C1 segment of cervical spinal cord (tissue), 14 donors: ENCODE measurements at places on chromosomes 1 and 21.

DNA sequence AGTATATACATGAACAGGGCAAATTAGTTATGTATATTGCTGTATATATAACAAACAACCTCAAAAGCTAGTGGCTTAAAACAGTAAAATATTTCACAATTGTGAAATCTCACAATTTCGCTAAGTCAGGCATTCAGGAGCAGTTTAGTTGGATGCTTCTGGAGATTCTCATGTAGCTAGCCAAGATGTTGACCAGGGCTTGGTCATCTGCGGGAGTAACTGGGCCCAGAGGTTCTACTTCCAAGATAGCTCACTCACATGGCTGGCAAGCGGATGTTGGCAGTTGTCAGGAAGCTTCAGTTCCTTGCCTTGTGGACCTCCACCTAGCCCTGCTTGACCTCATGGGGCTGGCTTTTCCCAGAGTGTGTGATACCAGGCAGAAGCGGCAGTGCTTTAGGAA lies 95.6 kb downstream of the TTC3 start:
- no peak for DNase-seq

- no peak for DNase-seq
These were observed 39.2 kb downstream of the SIPA1L2 start for GRCh38 chr1:232590744-232591082.

DNA sequence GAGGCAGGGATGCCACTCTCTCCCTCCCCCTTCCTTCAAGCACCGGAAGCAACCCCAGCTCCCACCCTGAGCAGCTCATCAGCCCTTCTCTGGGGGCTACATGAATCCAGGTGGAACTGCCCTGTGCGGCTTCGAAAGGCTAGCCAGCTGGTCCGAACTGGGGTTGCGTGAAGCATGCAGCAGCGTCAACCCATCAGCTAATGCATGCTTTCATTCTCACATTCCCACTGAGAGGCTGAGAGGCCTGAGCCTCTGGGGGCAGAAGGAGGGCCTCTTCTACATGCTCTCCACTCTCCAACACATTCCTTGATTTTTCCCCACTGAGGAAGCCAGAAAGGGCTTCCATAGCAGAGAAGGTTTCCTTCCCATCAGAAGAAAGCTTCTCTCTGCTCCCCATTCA lies 5.6 kb downstream of the RXRG start:
- no peak for DNase-seq

DNA sequence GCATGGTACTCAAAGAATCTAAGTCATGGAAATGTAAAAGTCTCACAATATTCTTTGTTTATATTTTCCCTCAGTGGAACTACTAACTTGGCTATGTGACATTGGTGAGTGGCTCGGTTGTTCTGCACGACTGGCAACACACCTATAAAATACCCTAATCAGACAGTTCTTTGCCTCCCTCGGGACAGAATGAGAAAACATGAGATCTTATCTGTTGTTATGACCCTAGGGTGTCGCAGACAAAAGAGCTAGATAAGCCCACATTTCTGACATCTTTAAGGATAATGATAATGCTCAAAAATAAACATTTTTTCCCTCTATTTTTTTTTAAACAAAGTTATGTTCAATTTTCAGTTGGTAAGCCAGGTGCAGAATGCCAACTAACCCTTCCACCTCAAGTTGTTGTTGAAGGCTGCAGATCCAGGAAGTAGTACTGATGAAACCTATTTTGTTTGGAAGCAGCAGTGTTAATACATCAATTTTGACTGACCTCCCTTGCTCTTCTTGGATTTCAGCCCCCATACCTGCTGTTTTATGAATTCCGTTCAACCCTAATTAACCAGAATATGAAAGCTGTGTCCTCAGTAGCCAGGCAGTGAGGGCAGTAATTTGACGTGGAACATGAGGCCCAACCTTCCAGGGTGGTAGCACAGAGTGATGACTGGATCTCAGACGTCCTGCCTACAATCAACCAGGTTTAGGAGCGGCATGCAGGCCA lies 108.7 kb upstream of the DUSP10 start:
- no peak for DNase-seq

GRCh38 chr1:156379420-156380165 lies 10.6 kb downstream of the RHBG start:
- no peak for DNase-seq

DNA sequence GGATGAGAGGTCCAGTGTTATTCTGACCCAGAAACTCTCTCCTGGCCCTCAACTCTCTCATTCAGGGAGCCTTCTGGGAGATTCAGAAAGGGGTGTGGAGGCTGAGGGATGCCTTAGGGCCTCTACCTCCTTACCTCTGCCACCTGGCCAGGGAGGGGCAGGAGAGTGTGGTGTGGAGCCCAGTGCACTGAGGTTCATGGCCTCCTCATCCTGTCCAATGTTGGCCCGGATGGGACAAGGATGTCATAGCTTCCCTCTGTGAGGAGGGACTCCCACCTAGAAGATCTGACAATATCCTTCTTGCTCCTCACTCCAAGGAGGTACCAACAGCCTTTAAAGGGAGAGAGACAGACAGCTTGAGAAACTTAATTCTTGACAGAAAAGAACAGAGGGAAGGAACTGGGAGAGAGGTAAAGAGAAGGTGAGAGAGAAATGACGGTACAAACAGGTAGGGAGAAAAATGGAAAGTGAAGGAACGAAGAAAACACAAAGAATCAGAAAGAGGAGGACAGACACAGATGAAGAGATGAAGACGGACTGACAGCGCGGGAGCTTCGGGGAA lies 779 bp downstream of the BEND5 start:
- DNase-seq = no peak

DNA sequence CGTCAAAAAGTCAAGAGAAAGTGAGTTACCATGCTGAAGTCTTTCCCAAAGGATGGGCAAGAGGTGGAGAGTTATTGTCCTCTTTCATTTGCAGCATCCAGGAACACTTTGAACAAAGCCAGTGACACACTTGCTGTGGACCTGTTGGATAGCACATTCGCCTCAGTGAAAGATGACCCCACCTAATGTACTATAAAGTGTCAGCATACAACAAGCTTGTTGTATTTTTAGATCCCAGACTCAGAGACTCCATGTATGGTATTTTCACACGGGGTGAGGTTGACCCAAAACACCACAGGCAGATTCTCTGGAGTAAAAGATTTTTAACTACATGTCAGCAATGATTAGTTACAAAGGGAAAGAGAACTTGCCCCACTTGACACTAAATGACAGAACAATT lies 273.8 kb downstream of the PTBP2 start:
- no peak for DNase-seq

DNA sequence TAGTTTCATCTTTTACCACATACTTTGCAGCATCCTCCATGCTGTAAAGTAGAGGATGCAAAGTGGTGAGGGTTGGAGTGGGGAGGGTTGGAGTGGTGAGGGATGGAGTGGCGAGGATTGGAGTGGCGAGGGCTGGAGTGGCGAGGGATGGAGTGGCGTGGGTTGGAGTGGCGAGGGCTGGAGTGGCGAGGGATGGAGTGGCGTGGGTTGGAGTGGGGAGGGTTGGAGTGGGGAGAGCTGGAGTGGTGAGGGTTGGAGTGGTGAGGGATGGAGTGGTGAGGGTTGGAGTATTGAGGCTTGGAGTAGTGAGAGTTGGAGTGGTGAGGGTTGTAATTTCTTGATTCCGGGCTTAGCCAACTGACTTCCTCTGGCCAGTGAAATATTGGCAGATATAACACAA lies 618.3 kb downstream of the MRPL39 start:
- DNase-seq = no peak

DNA sequence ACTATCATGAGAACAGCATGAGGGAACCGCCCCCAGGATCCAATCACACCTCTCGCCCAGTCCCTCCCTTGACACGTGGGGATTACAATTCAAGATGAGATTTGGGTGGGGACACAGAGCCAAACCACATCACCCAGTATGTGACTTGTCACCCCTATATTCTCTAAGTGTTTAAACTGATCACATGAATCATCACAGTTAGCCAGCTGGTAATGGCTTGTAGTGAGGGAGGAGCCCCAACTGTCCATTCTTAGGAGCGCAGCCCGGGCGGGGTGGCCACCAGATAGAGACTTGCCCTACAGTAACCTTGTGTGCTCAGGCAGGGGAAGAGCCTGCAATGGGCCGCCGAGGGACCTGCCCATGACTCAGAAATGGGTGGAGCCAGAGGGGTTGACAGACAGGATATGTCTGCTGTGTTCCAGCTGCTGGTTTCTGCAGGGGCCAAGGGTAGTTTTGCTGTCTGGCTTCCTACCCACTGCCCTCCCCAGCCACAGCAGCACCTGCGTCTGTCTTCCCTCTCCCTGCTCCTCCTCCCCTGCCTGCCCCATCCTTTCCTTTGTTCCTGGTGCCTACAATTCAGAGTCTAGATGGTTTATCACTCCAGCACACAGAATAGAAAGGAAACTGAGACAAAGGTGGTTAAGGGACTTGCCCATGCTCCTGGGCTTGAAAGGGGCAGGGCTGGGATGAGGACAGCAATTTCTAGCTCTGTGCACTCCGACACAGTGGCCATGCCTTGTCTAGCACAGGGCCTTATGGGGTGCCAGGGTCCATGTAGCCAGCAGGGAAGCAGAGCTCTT lies 9.2 kb downstream of the ABCG1 start:
- DNase-seq = peak; percentile 76

DNA sequence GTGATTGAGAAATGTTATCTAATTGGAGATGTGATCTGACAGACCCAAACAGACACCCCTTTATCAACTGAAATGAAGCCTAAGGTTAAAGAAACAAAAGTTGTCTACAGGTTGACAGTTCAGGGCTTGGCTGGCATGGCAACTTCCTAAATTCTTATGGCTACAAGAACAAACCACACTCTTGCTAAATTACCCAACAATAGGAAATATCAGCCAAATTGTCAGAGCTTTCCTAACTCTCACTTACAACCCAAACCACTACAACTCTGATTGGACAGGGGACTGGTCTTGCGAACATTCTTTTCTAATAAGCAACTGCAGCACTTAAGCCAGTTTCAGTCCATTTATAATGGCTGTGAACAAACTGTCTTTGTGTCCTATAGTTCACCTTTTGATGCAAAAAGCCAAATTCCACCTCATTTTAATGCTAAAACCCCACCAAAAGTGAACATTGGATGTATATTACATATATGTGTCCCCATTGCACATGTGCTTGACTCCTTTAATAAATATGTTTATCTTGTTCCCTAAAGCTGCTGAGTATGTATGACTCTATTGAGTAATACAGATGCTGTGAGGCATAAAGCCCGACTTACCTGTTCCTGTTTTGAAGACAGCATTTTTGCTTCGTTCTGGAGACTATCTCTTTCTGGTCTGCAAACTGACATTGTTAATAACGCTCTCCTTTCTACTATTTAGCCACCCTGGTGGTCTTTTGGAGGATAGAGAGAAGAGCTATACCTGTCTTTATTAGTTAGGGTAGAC lies 101.3 kb upstream of the HMCN1 start:
- DNase-seq = no peak

- DNase-seq = no peak
These were observed 107.6 kb downstream of the LHX9 start for GRCh38 chr1:198024782-198025181.

DNA sequence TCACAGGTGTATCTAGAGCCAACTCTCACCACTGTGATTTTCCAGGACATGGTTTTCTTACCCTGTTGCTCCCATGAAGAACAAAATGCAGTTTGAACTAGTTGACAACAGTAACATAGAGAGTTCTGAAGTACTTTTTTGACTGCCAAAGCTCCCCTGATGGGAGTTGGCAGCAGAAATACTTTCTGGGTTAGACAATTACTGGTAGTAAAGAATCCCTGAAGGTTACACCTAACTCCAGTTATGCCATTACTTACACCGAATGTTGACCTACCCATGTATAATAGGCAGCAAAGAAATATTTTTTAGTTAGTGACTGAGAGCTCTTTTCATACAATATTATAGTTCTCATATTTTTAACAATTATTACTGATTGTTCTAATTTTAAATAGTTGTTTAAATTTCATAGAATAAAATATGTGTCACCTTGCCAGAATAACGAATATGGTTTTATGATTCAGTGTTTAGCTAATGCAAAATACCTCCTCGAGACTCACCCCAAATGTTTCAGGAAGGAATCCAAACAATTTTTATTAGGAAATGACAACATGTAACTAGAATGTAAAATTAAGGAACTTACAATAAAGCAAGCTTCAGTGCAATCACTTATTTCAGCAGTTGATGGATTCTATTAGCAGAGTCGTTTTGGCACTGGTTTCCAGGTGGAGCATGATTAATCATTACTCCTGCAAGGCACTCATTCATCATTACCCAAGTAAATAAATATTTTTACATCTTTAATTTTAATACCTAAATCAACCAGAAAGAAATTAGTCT lies 237.6 kb downstream of the MRPL39 start:
- DNase-seq = no peak

DNA sequence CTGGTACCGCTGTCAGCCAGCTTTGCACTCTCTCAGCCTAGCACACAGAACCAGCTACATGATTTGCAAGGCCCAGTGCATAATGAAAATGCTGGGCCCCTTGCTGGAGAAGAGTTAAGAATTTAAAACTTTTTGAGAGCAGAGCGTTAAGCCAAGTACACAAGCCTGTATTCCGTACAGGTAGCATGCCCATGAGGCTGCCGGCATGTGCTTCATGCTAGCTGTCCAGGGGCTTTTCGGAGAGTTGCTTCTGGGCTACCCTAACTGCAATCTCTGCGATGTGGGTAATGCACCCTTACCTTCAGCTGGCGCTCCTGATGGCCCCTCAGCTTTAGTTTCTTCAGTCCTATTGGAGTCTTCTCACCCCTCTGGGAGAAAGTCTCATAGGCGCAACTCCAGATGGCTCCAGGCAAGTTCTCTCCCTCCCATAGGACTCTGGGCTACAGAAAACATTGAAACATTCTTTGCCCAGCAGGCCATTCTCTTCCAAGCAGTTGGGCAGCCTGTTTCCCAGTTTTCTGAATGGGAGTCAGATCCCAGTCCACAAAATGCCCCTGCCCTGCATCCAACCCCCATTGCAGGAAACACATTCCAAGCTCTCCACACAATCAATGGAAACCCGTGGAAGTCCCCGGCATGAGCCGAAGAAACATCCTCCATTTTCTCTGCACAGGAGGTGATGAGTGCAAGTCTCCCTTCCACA lies 5.7 kb upstream of the AKT3 start:
- DNase-seq = no peak

GRCh38 chr1:244971552-244972216 lies 107.3 kb upstream of the HNRNPU start:
- DNase-seq = no peak

- peak; percentile 20 for DNase-seq
These were observed 28.3 kb upstream of the RAB3GAP2 start for GRCh38 chr1:220300442-220301121.

DNA sequence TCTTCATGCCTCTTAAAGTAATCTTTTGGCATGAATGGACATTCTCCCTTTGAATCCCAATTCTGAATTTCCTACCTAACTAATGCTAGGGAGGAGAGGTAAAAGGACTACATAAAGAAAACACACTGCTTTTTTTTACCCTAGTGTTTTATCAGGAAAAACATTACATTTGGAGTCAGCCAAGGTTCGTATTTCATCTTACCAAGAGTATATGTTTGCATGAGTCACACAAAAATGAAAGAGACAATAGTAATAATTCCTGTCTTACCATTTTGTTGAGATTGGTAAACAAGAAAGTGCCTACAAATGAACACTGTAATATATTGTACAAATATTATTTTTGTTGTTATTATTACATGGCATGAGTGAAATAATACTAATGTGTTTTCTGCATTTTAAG lies 112.9 kb upstream of the WARS2 start:
- DNase-seq = no peak
